ENCODE measurements at places on chromosomes 4 and X.

DNA sequence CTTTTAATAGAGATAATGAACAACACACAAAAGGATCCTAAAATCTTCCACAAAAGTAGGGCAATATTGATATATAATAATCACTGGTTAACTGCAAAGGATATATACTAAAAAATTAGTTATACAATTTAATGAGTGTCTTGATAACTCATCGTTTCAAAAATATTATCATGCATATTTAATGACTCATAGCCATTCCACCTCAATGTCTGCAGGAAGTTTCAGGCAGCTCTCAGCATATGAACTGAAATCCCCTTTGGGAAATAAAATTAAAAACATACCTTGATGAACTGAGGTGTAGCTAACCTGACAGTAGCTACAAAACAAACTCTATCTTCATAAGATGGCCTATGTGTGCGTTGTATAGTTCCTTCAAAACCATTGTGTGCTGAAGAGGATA lies 62.9 kb downstream of the TMEM165 start:
- no peak for DNase-seq

DNA sequence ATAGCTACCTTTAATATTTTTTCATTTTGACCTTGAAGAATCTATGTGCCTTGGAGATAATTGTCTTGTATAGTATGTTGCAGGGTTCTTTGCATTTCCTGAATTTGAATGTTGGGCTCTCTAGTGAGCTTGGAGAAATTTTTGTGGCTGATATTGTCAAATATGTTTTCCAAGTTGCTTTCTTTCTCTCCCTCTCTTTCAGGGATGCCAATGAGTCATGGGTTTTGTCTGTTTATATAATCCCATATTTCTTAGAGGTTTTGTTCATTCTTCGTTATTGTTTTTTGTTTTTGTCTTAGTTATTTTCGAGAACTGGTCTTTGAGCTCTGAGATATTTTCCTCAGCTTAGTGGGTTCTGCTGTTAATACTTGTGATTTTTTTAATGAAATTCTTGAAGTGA lies 20.7 kb downstream of the RAB40AL start:
- no peak for DNase-seq

DNA sequence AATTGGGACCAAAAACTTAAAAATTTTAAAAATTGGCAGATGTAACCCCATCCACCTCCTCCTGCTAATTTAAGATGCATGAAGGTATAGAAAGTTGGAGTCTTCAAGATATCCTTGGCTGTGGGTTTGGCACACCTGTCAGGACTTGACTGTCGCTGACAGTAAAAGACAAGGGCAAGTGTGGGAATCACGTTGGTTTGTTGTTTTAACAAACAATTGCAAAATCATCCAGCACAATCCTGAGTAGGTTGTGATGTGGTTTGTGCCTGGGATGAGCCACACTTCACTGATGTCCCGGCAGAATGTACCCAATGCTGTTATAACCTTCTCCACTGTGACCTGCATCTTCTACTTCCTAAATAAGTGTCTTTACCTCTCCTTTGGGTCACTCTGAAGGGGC lies 24.0 kb downstream of the HOPX start:
- no peak for DNase-seq

GRCh38 chr4:173273941-173274340 lies 60.2 kb downstream of the HMGB2 start:
- no peak for DNase-seq

DNA sequence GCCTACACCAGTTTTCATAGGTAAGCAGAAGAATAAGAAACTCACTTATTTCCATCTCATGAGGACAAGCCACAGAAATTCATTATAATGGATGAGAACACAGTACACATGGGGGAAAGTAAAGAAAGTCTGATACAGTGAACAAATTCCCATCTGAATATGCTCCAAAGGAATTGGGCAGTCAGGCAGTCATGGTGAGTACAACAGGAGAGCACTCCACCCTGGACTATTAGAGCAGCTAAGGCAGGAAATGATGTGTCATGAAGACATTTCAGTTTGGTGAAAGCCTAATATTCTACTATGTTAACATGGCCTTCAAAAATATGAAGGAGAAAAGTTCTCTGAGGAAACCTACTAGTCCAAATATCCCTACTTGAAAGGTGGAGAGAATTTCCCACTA lies 92.0 kb upstream of the PRDX4 start:
- DNase-seq: no peak

Measured in posterior vena cava (tissue), 2 donors.